ENCODE measurements at places on chromosomes 16 and 17.
A peak's percentile ranks its signal among the peaks of the same experiment; 100 is the strongest.

DNA sequence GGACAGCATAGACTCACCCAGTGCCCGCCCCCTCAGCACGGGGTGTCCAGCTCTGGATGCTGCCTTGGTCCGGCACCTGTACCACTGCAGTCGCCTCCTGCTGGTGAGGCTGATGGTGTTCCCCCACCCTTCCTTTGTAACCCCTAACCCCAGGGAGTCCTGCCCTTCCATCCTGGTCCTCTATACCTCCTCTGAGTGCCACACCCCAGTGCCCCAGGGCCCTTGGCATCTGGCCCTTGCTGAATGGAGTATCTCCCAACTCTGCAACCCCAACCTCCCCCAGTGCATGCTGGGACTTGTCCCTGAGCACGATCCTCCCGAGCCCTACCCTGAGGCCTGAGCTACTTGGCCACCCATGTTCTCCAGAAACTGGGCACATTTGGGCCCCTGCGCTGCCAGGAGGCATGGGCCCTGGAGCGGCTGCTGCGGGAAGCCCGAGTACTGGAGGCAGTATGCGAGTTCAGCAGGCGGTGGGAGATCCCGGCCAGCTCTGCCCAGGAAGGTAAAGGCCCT, 15.8 kb downstream of the RIPOR1 start:
- DNase-seq: no peak

- no peak for DNase-seq
Observed at GRCh38 chr17:1789936-1790335, 28.1 kb downstream of the SERPINF1 start.

- no peak for DNase-seq
Observed at GRCh38 chr17:59451706-59452105, 113.7 kb upstream of the DHX40 start.

DNA sequence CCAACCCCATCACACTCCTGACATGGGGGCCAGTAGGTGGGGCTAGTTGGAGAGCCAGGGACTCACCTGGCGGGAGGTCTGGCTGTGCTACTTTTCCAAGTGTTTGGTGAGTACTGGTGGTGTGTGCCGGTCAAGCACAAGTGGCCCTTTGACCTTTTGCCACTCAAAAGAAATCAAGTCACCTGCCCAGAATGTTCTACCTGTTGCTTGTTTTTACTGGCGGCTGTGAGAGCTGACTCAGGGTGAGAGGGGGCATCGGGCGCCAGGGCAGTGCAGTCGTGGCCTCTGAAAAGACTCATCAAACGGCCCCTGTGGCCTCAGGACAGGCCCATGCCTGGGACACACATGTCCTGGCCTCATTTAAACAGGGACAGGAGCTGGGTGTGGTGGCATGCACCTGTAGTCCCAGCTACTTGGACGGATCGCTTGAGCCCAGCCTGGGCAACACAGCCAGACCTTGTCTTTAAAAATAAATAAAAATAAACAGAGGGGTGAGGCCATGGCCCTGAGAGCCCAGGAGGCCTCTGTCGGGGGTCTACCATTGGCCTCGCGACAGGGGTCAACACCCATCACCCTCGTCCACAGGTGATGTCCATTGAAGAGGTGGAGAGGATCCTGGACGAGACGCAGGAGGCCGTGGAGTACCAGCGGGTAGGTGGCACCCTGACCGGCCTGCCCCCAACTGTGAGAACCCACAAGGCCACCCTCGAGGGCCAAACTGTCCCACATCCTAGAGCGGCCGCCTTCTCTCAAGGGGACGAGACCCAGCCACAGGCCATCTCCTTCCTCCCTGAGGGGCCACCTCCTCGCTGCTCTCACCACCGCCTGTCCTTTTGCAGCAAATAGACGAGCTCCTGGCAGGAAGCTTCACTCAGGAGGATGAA, 5.0 kb downstream of the CHMP6 start:
- DNase-seq: no peak

DNA sequence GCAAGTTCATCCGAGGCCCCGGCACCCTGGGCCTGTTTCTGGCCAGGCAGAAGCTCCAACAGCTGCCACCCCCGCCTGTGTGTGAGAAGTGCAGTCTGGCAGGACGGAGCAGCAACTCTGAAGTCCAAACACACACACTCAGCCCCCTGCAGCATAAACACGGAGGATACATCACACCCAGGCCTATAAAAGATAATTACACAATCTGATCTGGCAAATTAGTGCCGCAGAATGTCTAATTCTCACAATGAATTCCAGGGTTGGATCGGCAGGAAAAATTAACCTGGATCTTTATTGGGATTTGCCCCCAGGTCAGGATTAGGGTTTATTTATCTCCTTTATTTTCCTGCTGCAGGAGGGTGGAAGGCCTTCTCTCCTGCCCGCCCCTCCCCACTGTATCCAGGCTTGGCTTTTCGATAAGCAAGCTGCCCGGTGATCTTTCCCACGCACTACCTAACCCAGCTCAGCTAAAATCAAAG, 311.4 kb downstream of the SOX9 start:
- DNase-seq: no peak

DNA sequence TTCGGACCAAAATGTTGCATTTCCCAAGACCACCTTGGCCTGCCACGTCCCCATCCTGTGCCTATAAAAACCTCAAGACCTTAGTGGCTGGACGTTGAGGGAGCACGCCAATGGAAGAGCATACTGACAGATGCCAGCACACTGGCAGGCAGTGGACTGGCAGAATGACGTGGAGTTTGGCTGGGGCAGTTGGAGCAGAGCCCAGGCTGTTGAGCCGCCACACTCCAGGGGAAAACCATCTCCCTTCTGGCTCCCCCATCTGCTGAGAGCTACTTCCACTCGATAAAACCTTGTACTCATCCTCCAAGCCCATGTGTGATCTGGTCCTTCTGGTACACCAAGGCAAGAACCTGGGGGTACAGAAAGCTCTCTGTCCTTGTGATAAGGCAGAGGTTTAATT, 494.1 kb downstream of the CDH11 start:
- no peak for DNase-seq

DNA sequence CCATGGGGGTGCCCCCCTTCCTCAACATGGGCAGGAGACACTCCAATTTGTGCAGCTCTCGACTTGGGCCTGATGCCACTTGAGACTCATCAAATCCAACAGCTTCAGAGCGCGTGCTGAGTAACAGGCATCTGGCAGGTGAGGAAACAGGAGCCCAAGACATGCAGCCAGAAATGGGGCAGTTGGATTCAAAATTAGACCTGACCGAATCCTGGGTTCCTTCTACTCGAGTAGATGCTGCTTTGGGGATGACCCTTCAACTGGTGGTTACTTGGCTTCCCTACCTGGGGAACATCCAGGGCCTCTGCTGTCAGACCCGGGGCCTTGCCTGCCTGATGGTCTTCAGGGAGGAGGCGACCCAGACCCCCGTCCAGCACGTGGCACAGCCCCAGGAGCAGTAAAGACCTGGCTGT, 488 bp upstream of the NTN3 start:
- DNase-seq: no peak

GRCh38 chr16:3876695-3877094, 3.8 kb downstream of the CREBBP start:
- no peak for DNase-seq

DNA sequence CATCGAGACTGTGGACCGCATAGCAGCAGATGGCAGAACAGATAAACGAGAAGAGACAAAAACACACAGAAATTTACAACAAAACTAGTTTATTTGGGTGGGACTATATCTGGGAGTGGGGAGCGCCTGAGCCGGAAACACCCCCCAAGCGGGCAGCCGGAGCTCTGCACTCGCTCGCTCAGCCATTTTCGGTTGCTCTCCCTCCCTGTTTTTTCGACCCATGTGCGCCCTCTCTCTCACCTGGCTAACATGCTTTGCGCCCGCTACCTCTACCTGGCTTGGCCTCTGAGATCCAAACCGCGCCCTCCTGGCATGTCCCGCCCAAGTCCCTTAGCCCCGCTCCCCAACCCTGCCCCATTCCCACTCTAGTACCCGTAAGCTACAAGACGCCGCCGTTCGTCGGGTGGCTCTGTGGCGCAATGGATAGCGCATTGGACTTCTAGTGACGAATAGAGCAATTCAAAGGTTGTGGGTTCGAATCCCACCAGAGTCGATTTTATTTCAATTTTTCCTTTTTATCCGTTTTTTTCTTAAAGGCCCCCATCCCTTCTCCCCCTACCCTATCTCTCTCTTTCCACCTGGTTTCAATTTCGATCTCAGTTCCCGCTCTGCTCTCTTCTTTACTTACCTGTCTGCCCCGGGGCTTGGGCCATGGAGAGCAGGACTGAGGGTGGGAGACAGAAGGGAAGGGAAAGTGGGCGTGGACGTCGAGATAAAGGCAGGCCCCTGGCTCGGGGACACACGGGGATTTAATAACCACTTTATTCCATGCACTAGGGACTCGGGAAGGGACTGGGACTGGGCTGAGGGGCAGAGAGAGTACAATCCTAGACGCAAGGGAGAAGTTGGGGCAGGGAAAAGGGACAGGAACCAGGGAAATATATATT, 2.4 kb upstream of the ALOXE3 start:
- peak; percentile 88 for DNase-seq

GRCh38 chr17:73588891-73589290, 55.4 kb downstream of the SDK2 start:
- no peak for DNase-seq

GRCh38 chr17:9309216-9309615, 266.4 kb downstream of the STX8 start:
- no peak for DNase-seq

DNA sequence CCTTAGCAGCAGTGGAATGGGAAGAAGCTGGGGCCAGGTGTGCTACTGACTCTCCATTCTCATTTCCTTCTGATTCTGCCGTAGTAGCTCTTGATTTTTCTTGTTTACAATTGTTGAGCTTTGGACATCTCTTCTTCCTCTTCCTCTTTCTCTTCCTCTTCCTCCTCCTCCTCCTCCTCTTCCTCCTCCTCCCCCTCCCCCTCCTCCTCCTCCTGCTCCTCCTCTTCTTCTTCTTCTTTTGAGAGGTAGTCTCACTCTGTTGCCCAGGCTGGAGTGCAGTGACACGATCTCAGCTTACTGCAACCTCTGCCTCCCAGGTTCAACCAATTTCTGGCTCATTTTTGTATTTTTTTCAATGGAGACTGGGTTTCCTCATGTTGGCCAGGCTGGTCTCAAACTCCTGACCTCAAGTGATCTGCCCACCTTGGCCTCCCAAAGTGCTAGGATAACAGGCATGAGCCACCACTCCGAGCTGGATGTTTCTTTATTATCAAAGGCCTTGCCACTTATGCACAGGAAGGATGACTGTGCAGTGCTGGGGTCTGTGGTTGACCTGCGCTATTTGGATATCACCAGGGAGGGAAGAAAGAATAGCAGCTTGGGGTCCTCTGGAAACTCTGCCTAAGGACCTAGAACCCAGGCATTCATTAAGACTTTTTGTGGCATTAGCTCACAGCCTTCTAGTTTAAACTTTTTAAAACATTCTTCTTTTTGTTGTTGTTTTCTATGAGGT, 127.8 kb upstream of the KCNJ16 start:
- DNase-seq: no peak

- no peak for DNase-seq
Observed at GRCh38 chr17:61325382-61326073, 74.1 kb upstream of the TBX2 start.

GRCh38 chr16:24635900-24636610, 93.4 kb upstream of the TNRC6A start:
- DNase-seq: no peak

- peak; percentile 90 for DNase-seq
Observed at GRCh38 chr16:735982-736453, 4.8 kb downstream of the CIAO3 start.

DNA sequence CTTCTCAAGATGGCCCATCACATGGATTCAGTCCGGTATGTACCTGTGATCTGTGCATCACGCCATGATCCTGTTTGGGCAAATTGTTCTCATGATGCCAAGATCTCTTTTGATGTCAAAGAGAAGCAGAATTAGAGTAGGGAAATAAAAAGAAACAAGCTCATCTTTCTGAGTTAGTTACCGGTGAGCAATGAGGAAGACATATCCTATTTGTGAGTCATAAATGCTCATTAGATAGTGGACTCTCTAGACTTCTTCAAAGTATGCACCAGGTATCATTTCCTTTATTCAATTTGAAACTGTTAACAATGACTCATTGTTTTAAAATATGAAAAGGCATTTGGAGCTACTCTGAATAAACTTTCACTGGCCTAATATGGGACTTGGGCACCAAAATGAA, 8.0 kb upstream of the KRTAP4-12 start:
- no peak for DNase-seq

DNA sequence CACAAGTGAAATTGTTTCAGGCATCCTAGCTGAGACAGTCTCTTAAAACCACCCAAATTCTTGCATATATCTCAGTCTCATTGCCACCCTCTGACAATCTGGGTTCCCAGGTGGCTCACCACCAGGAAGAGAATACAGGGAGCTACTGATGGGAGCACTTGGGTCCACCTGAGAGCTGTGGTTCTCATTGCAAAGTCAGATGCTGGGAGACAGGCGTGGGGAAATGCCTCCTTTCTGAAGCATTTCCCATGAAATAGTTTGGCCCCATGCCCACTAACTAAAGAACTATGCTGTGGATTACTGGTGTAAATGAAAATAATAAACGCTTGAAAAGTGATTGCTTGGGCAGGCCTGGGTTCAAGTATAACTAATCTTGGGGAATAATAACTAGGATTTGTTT, 70.3 kb downstream of the CMC2 start:
- DNase-seq: no peak

- no peak for DNase-seq
Observed at GRCh38 chr17:3592216-3592860, 16.9 kb downstream of the TRPV1 start.

- DNase-seq: peak; percentile 71
Observed at GRCh38 chr17:49575679-49576087, at the start of gene NXPH3. Gene NXPH3, plus strand, starts transcription at chr17:49575871. Its CDS starts 349 bp downstream, at chr17:49576220.

GRCh38 chr17:7881276-7882054, 7.1 kb upstream of the CHD3 start:
- no peak for DNase-seq

- no peak for DNase-seq
Observed at GRCh38 chr16:79672524-79672923, 72.0 kb upstream of the MAF start.

GRCh38 chr16:68402748-68403040, 45.6 kb downstream of the SMPD3 start:
- DNase-seq: no peak

- DNase-seq: peak; percentile 73
Observed at GRCh38 chr16:89289428-89290395, 72.2 kb downstream of the ZNF778 start.

DNA sequence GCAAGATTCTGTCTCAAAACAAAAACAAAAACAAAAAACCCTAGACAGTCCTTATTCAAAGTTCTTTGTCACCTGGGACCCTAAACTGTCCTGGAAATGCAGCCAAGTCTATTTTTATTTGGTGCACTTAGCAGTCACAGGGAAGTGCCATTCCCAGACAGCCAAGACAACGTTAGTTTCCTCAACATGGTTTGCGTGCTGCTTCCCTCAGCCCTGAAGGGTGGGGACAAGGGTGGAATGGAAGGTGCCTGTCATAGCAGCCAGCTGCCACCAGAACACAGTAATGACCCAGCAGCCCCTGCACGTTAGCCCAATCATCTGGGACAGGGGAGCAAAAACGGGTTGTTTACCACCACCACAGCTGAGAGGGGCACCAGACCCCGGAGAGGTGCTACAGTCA, 16.9 kb downstream of the CREBBP start:
- DNase-seq: no peak

Data from activated CD4-positive, alpha-beta T cell treated with anti-CD3 and anti-CD28 coated beads, Interleukin-2, Interleukin-4, amounts not matched to agents 100 ng/mL and 50 ng/mL, durations not matched to agents 16 hours and 8 hours (primary cell).